NCI-H526 (cell line): ENCODE measurements at places on chromosomes 2 and 18.

- DNase-seq = no peak
Observed at GRCh38 chr2:150214626-150215025, 272.8 kb downstream of the RND3 start.

DNA sequence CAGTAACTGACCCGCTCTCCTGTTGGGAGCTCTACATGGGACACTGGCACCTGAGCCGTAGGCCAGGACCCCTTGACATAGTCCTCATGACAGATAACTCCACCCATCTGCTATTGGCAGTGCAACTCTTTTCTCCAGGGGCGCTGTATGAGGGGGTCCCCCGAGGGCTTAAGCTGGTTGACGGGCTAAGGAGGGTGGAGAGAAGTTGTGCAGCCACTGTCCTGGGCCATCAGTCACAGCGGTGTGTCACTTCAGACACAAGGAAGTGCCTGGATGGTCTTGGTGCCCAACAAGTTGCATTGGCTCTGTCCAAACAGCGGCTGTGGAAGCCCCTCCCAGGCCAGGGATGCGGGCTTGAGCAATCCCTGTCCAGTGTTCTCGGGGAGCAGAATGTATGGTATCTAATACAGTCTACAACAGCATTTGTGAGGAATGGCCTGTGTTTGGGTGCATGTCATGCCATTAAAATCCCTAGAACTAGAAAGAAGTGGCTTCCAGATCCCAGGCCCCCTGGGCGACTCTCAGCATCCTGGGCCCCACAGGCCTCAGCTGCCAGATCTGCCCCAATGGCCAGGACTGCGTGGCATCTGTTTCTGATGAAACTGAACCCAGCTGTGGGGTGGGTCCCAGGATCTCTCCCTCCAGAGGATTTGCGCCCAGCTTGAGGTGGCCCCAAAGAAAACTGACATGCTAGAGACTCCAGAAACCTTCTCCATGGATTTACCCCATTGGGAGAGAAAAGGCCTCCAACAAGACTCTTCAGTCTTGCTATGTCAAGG lies 23.3 kb downstream of the TTC32 start:
- DNase-seq = no peak

GRCh38 chr2:239599299-239599698 lies 198.5 kb upstream of the HDAC4 start:
- DNase-seq = no peak

- DNase-seq = no peak
Observed at GRCh38 chr18:37219257-37219656, 346.3 kb downstream of the CELF4 start.

DNA sequence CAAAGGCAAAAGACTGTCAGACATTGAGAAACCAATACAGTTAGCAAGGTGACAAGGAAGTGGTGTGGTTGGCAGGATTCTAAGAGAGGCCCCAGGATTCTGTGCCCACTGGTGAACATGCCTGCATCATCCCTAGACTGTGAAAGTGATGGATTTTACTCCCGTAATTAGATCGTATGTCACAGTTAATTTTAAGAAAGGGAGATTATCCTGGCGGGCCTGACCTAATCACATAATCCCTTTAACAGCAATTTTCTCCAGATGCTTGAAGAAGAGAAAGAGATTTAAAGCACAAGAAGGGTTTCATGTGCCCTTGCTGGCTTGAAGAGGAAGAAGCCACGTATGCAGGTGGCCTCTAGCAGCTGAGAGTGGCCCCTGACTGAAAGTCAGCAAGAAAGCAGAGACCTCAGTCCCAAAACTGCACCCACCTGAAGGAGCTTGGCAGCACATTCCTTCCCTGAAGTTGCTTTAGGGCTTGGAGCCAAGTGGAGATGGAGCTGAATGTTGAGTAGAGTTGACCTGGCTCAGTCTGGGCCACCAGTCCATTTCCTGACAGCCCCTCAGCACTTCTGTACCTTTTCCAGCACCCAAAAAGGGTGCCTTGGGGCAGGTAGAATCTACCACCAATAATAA lies 49.1 kb downstream of the GTF3C3 start:
- no peak for DNase-seq

DNA sequence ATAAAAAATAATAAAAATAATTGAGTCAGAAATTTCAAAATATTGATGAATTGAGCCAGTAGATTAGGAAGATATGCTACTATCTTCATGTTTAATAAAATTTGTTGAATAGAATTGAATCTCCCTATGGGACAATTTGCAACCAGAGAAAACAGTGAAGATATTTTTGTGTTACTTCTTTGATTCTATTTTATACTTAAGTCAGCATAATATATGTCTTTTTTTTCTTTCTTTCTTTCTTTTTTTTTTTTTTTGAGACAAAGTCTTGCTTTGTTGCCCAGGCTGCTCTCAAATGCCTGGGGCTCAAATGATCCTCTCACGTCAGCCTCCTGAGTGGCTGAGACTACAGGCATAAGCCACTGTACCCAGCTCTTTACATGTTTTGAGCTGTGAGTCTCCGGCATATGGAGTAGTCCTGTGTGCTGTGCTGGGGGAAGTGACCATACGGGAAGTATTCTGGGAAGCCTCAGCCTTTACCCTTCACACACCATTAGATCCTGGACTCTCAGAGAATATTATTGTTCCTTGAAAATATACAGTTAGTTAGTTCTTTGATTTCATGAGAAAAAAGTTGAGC lies 13.8 kb upstream of the IAH1 start:
- no peak for DNase-seq

- no peak for DNase-seq
Observed at GRCh38 chr18:26456070-26456491, 92.3 kb downstream of the KCTD1 start.

- no peak for DNase-seq
Observed at GRCh38 chr2:4354164-4354563, 650.8 kb downstream of the DCDC2C start.

GRCh38 chr2:56519806-56520205 lies 336.0 kb downstream of the CCDC85A start:
- no peak for DNase-seq

- peak; percentile 7 for DNase-seq
Observed at GRCh38 chr2:234496835-234497593, at the start of gene ARL4C. Gene ARL4C, minus strand, starts transcription at chr2:234497081. Its CDS starts 495 bp downstream, at chr2:234496586.

- no peak for DNase-seq
Observed at GRCh38 chr2:67923696-67924095, 139.1 kb downstream of the C1D start.

- peak; percentile 15 for DNase-seq
Observed at GRCh38 chr2:26243470-26244308, 743 bp downstream of the HADHA start.

DNA sequence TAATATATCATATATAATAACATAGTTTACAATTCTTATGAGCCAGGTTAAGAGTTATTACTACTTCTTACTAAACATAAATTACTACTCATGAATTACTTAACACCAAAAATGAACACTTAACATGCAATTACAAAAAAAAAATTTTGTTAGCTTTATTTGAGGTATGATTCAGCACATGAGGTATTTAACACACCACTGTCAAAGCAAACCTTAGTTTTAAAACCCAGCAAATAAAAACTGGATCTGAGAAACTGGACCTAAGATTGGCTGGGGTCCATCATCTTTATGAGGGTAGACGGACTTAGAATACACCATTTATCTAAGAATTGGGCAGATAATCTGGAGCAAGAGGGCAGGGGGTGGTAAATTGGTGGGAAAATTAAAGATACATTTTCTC lies 81.8 kb upstream of the CREB1 start:
- no peak for DNase-seq
